RPMI8226 (cell line): ENCODE measurements at places on chromosomes 2 and 18.

- no peak for DNase-seq
These were observed 148.0 kb downstream of the SMAD7 start for GRCh38 chr18:48802543-48803290.

GRCh38 chr18:6056171-6056910, 161.0 kb upstream of the TMEM200C start:
- no peak for DNase-seq

- no peak for DNase-seq
These were observed 24.4 kb downstream of the CNOT11 start for GRCh38 chr2:101277111-101277510.

DNA sequence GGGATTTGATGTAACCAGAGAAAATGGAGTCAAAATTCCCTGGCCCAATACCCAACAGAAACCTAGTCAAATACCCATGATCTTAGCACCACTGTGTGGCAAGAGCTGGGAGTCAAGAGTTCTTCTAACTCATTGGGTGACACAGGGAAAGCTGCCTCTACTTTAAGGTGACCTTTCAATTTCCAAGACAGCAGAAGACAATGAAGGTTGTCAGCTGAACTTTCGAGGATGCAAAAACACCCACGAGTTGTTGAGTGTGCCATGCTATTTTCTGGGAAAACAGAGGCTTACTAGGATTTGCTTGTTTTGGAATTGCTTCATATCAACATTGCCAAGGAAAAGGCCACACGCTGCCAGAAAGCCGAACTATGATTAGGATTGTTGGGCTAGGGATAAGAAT, 61.6 kb upstream of the CYRIA start:
- DNase-seq: no peak

- no peak for DNase-seq
These were observed 61.8 kb downstream of the BIN1 start for GRCh38 chr2:127044977-127045661.

- no peak for DNase-seq
These were observed 348.0 kb downstream of the GPD2 start for GRCh38 chr2:156784020-156784701.

GRCh38 chr2:102187496-102188150, 800 bp downstream of the IL1RL2 start:
- no peak for DNase-seq

GRCh38 chr2:105936954-105937353, 192.2 kb downstream of the NCK2 start:
- no peak for DNase-seq

DNA sequence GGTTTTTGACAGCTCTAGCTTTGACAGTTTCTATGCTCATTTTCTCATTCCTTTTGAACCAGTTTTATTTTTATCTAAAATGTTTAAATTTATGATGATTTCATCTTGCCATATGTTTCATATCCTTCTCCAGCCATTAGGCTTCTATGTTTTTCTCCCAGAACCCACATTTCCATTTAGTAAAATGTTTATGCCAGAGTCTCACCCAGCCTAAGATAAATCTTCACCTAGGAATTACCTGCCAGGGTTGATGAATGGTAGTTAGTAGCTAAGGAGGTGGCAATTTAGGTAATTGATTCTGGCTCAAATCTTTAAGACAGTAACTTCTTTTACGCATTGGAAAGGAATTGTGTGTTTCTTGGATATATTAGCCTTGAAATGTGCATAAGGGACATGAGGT, 83.6 kb downstream of the PRKRA start:
- no peak for DNase-seq
